ENCODE measurements at places on chromosomes 2 and 18. TPM values are rescaled to one million over a fixed set of nuclear protein-coding genes. Genes with fewer than 3 reads are reported as not detected.

The PLCL1 gene
- total RNA-seq = 2.0 TPM

The ARL6IP6 gene
- total RNA-seq = 29.4 TPM

The ZSWIM2 gene
- not detected for total RNA-seq

The IL1A gene
- total RNA-seq = 3.9 TPM

DNA sequence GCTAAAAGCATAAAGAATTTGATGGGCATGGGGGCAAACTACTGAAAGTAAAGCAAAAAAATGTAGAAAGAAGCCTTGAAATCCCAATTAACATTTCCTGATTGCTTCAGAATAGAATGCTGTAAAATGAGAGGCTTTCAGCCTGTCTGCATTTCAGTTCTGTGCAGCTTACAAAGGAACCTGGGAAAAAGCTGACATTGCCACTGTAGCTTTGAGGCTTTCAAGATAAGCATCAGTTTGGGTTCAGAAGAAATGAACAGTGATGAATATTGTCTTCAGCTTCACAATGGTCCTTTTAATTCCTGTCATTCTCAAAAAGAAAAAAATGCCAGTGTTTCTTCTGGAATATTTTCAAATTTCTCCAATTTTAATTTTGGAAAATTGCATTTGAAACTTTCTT lies 242.7 kb downstream of the LRRTM1 start:
- no peak for DNase-seq

DNA sequence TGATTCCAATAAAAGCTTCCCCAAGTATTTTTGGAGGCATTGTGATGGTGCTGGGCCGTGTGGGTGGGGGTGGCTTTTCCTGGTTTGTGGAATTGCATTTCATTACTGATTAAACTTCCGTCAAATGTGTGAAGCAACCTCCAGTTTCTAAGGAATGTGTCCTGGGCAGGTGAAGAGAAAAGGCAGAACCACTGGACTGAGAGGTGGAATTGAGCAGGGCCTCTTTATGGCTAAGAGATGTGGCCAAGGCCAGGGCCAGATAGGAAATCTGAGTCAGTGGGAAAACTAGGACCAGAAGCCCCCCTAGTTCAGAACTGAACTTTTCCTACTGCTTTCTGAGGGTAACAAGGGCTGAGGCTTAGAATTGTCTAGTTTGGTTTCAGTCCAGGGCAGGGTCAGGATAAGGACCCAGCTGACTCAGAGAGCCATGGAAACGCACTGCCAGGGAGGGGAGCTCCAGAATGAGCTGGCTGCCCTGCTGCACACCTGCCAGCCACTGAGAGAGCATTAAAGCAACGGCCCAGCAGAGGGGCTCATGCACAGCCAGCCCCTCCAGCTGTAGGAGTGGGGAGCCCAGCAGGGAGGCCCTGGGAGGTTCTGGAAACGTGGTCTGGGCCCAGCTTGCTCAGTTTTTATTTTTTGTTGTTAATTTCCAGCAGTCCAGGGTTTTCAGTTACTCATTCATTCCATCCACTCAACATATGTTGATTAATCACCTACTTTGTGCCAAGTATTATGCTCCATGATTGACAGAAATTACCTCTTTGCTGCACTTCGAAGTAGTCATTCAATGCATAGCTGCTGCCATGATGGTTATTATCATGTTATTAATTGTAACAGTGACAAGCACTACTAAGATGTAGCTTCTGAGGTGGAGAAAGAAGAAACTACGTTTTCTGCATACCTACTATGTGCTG lies 156.1 kb downstream of the MSH2 start:
- no peak for DNase-seq

GRCh38 chr18:59022167-59022945 lies 117.3 kb upstream of the SEC11C start:
- no peak for DNase-seq

DNA sequence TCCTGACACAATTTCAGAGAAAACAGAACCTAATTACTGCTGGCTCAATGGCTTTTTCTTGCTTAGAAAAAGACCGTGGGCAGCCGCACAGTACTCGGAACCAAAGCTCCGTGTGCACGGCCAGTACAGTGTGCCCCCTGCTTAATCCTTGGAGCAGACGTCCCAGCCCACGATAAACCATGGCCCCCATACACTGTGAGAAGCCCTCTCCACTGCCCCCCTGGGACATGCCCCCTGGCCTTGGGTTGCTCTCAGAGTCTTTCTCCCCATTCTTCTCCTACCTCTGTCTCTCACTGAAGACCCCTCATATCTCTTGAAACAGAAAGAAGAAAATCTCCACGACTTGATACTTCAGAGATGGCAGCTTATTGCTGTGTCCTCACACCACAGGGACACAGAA lies 44.0 kb downstream of the CYP26B1 start:
- no peak for DNase-seq

Data from mesothelial cell of epicardium (in vitro differentiated cells).